ENCODE measurements at places on chromosomes 4 and X.
A peak's percentile ranks its signal among the peaks of the same experiment; 100 is the strongest.

DNA sequence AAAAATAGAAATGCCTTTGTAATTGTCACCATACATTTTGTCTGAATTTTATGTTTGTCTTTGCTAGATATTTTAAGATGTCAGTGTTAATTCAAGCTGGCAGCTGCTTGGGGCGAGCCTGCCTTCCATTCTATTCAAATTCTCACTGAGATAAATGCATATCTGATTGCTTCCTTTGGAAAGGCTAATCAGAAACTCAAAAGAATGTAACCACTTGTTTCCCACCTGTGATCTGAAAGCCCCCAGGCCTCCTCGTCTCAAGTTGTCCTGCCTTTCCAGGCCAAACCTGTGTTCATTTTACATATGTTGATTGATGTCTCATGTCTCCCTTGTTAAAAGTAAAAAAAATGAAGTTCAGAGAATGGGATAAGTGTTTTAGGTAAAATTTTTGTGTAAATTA, 318.7 kb upstream of the TECRL start:
- no peak for DNase-seq

GRCh38 chr4:182258441-182259000, 15.3 kb downstream of the TENM3 start:
- DNase-seq: no peak

DNA sequence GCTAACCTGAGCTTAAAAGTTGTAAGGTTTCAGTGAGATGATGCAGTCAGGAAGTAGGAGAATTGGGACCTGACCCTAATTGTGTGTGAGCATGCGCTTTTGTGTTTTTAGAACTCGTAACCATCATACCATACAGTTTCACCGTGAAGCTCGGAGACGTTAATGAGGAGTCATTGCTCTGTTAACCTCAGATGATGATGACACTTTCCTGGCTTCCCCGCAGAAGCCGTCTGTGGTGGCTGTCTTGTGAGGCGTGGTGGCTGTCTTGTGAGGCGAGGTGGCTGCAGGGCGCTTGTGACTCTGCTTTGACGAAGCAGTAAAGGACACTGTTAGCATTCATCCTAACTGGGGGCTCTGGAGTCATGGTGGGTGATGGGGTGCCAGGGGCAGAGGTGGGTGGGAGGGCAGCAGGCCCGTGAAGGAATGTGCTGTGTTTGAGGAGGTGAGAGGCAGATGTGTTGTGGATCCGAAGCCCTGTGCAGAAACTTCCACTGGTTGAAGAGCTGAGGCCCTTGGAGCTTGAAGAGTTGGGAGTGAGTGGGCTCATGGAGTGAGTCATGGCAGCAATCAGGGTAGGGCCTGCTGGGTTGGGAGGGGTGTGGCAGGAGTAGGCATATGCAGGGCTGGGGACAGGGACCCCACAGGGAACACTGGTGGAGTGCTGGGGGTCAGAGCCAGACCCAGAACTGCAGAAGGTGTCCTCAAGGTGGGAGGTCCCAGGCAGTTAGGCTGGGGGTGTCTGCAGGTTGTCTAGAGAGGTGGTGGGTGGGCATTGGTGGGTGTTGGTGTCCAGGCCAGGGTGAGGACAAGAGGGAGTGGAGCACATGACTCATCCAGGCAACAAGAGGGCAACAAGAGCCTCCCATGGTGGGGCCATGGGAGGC, 57.4 kb downstream of the NSD2 start:
- DNase-seq: no peak

DNA sequence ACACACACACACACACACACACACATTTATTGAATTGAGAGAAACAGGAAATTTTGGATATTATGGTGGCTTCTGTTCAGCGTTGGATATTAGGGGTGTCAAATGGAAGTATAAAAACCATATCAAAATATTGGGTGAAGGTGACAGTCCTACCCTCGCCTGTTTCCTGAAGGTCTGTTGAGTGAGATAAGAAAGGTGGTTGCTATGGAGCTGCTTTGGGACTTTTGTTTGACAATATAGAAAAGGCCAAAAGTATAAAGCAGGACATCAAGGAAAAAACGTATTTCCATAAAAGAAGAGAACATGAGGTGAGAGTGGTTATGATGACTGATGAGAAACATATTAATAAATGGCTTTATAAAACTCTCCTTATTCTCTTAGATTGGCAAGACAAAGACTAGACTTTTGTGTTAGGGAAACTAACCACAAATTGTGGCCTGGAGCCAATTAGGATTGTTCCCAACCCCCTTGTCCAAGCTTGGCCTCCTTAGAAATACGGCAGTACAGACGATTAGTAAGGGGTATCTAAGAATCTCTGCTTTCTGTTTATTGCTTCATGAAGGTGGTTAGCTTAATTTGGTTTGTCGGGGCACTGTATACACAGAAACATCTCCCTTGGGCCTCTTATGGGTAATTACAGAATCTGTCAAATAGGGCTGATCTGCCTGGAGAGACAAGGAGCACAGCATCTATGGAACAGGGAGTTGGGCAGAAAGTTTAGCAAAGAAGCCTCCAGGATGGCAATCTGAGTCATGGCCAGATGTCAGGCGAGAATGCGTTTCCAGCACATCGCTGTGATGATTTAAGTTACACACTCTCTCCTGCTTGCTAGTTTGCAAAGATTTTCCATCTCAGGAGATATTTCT, 198.0 kb downstream of the CBR4 start:
- DNase-seq: peak; percentile 79

DNA sequence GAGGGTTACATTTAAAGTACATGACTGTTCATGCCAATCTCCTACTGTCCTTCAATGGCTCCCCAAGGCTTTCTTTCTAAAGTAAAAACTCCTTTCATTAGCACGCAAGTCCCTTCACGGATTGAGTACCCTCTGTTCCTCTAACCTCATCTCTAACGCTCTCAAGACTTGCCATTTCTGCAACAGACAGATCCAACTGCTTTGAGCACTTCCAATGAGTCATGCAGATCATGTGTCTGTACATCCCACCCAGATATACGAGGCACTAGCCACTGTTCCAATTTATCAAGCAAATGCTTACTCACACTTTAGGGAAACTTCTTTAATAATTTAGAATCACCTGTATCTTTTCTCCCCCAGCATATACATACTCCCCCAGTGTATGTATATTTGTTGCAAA, 332.5 kb upstream of the ZFP42 start:
- no peak for DNase-seq

GRCh38 chr4:137194670-137195069, 337.6 kb downstream of the PCDH18 start:
- DNase-seq: no peak
